Progenitor cell of endocrine pancreas (in vitro differentiated cells): ENCODE measurements at places on chromosomes 11 and 22.
A peak's percentile ranks its signal among the peaks of the same experiment; 100 is the strongest.

- DNase-seq: no peak
These were observed 63.9 kb downstream of the JAM3 start for GRCh38 chr11:134132808-134133207.

DNA sequence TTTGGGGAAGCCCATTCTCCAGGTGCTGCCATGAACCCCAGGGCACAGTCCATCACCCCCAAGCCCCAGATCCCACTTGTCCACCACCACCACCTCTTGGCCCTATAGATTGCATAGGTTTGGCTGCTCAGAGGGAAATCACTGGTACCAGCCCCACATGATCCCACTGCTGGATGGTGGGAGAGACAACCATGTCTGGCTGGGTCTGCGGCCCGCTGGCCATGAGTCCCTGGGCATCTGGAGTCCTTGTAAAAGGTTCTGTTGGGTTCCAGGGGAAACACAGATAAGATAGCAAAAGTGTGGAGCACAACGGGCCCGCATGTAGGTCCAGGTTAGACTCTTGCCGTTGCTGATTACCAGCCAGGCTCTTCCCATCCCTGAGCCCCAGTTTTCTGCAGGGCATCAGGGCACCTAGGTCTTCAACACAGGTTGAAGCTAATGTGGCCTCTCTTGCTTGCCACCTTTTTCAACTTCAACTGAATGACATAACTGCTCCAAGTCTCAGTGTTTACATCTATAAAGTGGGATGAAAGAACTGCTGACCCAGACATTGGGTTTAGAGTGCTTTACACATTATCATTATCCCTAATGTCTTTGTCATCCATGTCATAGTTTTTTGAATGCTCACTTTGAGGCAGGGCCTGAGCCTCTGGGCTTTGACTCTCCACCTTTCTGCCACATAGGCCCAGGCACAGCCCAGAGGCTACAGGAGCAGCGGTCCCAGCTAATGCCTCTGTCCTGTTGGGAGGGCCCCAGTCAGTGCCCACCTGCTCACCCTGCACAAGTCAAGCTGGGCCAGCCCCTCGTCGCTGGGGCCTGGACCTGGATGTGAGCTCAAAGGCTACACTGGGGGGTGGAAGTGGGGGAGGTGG, 1.0 kb upstream of the TANGO2 start:
- no peak for DNase-seq

GRCh38 chr11:2586793-2587131, 113.0 kb downstream of the KCNQ1OT1 start:
- peak; percentile 7 for DNase-seq

DNA sequence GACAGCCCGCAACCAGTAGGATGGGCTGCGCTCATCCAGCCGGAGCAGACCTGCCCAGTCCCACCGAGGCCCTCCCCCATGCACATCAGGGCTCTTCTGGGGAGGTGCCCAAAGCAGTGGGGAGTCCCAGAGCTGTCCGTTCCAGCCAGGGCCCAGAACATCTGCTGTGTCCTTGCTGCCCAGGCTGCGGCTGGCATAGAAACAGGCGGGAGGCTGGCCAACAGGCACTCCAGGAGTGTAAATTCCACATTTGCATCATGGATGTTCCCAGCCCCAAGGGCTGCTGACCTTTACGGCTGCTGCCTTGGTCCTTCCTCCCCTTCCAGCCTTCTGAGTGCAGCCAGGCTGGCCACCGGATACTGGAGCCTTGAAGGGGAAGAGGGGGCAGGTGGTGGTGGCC, 30.0 kb upstream of the SYT7 start:
- no peak for DNase-seq

DNA sequence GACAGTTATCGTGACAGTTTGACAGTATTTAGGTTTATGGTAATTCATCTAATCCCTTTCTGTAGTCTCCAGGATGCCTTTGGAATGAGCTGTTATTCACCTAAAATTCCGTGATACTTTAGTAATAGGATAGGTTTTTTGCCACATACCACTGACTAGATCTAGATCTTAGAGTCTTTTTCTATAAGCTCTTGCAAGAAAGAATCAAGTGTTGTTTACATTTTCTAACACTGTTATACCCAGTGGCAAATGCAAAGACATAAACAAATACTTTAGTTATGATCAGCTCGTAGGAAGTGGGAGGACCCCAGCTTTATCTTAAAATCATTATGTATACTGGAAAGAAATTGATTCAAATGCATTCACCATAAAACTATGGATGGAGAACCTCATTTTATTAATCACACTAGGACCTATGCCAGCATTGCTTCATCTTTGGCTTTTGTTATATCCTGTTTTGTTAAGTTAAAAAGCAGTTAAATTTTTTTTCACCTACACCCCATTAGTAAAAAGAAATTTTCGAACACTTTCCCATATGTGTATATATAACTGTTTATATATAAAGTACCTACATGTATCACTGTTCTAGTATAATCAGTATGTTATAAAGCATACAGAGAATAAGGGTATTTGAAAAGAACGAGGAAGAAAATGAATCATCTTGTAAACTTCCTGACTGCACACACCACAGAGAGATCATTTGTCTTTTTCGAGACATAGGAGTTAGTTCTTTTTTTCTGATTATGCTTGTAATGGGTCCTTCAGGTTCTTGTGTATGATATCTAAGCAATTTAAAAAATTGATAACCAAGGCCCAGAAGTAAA, 60.9 kb downstream of the PDHX start:
- no peak for DNase-seq
